ENCODE measurements at places on chromosomes 5 and 9.

DNA sequence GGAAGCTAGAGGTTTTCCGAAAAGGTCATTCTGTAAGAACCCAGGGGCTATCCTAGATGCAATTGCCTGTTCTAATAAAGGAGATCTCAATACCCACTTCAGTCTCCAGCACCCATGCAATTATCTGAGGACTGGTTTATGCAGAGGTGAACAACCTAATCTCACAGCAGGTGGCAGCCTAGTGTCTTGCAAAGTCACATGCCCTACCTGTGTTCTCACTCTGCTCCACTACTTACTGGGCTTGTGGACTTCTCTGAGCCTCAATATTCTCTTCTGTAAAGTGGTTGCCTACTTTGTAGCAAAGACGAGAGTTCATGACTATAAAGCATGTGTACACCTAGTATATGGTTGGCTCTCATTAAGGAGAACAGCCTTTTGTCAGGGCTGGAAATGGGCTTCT is 21.0 kb upstream of the ALDH1B1 start:
- DNase-seq: no peak

- no peak for DNase-seq
These were observed 258.7 kb downstream of the SPATA31D1 start for GRCh38 chr9:82247318-82247717.

DNA sequence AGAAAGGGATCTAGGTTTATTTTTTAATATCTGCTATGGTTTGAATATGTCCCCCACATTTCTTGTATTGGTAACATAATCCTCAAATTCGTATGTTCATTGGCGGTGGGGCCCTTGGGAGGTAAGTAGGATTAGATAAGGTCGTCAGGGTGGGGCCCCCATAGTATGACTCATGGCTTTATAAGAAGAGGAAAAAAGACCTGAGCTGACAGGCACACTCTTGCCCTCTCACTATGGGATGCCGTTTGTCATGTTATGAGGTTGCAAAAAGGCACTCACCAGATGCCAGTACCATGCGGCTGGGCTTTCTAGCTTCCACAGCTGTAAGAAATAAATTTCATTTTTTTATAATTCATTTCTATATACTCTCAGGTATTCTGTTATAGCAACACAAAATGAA is 67.3 kb upstream of the SGCD start:
- no peak for DNase-seq

DNA sequence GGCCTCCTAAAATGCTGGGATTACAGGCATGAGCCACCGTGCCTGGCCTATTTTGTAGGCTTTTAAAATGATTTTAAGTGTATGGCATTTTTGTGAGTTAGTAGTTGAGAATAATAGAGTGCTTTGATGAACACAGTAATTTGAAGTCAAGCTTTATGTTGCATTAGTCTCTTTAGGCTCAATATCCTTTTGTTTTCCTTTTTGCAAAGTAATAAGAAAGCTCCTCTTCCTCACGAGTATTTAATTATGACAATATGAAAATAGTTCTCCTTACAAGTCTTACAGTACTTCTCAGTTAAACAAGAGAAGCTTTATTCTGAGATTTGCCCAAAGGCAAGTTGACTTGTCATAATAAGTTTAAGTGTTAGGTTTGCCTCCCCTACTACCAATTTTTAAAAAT is 69.0 kb downstream of the TJP2 start:
- DNase-seq: no peak

GRCh38 chr9:134287591-134288491 is 38.4 kb upstream of the RXRA start:
- DNase-seq: no peak

DNA sequence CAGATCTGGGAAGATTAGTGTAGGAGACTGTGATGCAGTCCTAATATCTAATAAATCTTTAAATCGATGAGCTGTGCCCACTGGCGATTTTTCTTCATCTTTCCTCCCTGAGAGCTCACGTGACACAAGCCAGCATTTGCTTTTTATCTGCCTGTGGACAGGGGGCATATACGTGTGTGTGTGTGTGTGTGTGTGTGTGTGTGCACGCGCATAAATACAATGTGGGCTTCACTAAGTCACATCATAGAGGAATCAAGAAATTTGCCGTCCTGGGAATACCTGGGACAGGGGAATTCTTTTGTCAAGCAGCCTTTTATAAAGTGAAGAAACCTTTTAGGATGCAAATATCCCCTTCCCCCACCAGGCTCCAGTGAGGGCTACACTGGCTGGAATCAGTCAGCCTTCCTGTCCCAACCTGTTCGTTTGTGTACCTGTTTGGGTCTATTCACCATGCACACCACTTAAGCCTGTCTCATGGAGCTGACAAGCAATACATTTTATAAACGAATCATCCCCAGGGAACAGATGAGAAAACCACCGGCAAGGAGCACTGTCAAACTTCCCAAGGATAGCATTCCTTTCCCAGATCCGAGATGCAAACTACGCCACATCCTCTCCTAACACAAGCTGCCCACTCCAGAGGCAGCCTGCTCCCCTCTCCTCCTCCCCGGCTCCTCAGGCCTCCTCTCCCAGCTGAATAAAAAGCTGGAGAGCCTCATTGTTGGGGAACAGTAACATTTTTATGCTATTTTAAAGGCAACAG is 2.7 kb downstream of the EPB41L4B start:
- no peak for DNase-seq
